ENCODE measurements at places on chromosomes 13 and 19.
A peak's percentile ranks its signal among the peaks of the same experiment; 100 is the strongest.

DNA sequence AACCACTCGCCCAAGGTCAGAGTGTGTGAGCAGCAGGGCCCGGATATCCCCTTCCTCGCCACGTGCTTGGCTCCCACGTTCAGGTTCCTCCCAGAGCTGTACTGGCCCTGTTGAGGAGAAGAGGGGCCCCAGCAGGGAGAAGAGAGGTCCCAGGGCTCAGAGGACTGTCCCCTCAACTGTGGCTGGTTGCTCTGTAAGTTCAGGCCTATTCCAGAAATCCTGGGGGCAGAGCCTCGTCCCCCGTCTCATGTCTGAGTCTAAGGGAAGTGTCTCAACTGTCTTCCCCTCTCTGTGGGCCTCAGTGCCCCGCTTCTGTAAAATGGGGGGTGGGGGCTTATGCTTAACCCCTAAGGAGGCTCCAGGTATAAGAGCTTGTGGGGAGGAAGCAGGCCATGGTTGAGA is 3.9 kb downstream of the PPP5C start:
- no peak for DNase-seq

DNA sequence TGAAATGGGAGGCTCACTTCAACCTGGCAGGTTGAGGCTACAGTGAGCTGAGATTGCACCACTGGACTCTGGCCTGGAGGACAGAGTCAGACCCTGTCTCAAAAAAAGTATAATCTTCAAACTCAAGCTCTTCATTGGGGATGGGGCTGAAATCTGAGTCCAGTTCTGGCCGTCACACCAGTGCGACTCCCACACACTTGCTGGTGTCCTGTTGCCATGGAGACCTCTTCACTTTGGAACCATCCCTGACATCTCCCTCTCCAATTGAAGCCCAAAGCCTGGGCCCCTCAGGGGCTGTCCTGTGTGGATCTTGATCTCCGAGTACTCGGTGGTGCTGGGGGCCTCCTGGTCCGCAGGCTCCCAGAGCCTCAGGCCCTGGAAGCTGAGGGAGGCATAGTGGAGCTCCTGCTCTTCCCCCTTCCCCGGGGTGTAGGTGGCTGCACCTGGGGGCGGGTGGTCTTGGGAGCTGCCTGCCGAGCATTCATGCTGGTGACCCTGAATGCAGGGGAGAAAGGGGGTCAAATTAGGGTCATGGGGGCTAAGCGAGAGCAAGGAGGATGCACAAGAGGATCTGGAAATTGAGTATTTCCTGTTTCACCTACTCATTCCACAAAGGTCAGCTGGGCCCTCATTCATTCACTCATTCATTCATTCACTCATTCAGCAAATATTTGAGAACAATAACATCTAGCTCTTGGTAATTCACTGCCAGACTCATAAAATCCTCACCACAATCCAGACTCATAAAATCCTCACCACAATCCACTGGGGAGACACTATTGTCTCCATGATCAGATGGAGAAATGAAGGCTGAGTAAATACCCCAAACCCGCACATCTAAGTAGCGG is 11.0 kb downstream of the SIGLEC11 start:
- no peak for DNase-seq

- DNase-seq = peak; percentile 75
Measured at GRCh38 chr19:3336680-3337523, 29.5 kb upstream of the NFIC start.

DNA sequence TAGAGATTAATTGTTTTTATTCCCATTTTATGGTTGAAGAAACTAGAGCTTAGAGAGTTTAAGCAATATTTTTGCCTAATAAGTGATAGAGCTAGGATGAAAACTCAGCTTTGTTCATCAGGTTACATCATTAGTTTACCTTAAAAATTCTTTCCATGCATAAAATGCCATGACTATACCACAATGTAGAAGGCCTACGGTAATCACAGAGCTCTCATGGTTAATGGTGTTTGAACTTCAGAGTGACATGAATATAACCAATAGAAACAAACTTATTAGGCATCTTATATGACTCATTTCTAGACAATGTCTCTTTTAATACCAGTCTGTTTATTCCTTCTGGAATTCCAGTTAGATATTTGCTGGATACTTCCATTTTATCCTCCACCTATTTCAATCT is 78.5 kb downstream of the FGF9 start:
- DNase-seq = no peak

- DNase-seq = no peak
Measured at GRCh38 chr19:21595185-21595584, 89.8 kb downstream of the ZNF429 start.

DNA sequence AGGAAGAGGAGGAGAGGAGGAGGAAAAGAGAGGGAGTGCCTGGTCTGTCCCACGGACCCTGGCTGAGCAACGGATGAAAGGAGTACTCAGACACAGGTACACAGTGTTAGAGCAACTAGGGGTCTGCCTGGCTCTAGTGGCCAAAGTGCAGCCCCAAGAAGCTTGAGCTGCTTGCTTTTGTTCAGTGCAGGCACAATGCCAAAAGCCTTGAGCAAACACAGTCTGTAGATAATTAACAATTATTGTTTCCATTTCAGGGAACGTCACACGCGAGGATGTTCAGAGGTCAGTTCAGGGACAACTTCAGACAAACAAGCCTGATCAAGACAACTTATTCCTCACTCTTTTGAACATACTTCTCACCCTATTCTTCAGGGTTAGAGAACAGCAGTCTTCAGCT is 32.2 kb upstream of the ZNF726 start:
- no peak for DNase-seq

- DNase-seq = no peak
Measured at GRCh38 chr13:76383676-76384461, 502.3 kb downstream of the KCTD12 start.

DNA sequence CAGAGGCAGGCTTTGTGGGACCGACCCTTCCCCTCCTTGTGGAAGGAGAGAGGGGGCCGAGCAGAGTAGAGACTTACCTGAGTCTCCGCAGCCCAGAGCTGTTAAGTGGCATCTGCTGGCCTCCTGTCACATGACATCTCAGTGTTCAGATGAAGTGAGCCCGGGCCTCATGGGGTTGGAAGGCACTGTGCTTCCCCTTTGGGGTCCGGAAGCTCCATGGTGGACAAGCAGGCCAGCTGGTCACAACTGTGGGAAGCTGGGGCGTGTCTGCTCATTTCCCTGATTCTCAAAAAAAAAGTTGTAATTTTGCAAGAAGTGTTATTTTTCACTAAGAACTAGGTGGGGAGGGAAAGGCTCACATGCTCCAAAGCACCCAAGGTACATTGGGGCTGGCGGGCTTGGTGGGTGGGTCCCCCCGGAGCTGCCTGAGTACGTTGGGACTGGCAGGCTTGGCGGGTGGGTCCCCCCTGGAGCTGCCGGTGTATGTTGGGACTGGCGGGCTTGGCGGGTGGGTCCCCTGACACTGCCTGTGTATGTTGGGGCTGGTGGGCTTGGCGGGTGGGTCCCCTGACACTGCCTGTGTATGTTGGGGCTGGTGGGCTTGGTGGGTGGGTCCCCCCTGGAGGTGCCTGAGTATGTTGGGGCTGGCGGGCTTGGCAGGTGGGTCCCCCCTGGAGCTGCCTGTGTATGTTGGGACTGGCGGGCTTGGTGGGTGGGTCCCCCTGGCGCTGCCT is 18.2 kb upstream of the DCUN1D2 start:
- DNase-seq = no peak

DNA sequence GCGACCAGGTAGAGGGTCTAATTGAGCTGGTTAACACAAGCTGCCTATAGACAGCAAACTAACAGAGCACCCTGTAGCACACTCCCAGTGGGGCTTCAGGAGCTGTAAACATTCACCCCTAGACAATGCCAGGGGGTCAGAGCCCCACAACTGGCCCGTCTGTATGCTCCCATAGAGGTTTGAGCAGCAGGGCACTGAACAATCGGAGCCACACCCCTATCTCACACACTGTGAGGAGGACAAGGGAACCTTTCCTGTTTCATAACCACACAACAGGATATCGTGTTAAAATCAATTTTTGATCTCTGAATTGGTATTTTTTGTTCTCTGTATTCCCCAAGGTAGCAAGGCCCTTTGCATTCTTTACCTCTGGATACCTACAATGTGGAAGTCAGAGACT is 266.1 kb downstream of the SPRY2 start:
- no peak for DNase-seq

DNA sequence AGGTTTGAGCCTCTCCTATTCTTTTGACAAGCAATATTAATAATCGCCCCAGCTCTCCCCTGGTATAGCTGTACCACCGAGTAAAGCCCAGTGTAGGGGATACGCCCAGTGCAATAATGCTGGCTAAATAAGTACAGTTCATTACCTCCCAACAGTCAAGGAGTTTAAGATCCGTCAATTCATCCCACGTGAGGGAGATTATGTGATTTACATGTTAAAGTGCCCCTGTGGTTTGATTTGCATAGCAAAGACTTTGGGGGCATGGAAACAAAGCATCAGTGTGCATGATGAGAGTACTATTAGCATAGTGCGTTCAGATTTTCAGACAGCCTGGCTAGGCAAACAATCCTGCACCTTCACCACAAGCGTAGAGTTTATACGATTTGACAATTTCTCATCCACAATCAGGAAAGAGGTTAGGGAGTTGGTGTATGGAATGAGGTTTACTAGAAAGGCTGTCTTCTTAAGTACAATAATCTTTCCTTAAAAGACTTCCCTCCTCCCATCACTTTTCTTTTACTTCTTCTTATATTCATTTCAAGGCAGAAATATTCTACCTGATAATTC is 754.0 kb downstream of the DIAPH3 start:
- DNase-seq = no peak

DNA sequence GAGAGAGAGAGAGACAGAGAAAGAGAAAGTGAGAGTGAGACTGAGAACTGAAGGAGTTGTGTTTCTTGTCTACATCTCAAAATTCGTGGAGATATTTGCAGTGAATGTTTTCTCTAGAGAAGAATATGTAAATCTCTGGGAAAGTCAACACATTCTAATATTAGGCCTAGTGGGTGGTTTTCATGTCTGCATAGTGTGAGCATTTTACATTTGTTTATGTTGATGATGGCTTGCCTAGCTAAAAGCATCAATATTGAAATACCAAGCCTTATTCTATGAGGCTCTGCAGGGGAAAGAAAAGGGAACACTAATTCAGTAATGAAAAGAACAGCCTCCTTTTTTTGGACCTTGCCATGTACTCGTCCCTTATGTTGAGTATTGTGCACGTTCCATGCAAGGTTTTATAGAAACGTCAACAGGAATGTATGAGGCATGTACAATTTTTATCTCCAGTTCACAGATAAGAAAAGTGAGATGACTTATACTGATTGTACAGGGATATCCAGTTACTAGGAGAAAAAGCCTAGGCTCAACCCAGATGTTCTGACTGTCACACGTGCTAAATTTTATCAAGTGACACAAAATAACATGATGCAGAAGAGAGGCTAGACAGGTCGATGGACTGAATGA is 1288.9 kb upstream of the SLC10A2 start:
- no peak for DNase-seq

DNA sequence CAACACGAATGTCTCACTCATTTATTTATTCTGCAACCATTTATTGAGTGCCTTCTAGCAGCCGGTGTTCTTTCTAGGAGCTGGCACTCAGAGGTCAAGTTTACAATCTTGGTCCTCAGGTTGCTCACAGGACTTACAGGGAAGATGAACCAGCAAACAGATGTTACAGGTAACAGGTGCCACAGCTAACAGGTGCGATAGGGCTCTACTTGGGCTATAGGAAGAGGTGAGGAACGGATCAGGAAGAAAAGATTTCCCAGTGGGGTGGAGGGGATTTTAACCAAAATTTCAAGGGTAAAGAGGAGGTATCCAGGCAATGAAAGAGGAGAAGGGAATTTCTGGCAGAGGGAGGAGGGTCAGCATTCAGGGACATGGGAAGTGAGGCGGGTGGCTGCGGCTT is 87.3 kb upstream of the FARP1 start:
- no peak for DNase-seq

GRCh38 chr13:89541091-89542030 is 1806.1 kb upstream of the MIR17HG start:
- no peak for DNase-seq

- no peak for DNase-seq
Measured at GRCh38 chr13:113178896-113179167, 20.4 kb downstream of the PROZ start.

DNA sequence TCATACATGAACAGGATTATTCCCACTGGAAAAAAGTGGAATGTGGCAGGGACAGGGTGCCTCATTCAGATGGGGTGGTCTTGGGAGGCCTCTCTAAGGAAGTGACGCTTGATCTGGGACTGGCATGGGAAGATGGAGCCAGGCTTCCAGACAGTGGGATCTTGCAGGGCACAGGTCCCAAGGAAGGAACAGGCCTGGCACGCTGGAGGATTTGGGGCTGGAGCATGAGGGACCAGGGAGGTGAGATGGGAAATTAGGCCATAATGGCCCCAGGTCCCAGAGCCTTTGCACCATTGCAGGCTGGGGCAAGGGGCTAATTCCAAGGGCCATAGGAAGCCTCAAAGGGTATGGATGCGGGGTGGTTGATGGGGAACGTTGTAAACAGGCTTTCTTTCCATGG is 9.2 kb downstream of the ZNF536 start:
- no peak for DNase-seq

DNA sequence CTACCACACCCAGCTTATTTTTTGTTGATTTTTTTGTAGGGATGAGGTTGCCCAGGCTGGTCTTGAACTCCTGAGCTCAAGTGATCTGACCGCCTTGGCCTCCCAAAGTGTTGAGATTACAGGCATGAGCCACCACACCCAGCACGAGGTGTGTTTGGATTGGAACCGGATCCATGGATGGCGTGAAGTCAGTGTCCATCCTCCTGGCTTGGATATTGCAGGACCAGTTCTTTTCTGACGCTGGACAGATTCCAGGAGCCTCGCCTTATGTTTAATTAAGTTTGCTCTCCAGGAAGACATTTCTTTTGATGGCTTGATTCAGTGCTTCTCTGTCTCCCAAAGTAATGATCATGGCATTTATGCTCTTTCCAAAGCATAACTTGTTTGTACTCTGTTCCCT is 14.4 kb upstream of the RFXAP start:
- DNase-seq = no peak

- no peak for DNase-seq
Measured at GRCh38 chr13:73681779-73682178, 452.4 kb downstream of the KLF12 start.

DNA sequence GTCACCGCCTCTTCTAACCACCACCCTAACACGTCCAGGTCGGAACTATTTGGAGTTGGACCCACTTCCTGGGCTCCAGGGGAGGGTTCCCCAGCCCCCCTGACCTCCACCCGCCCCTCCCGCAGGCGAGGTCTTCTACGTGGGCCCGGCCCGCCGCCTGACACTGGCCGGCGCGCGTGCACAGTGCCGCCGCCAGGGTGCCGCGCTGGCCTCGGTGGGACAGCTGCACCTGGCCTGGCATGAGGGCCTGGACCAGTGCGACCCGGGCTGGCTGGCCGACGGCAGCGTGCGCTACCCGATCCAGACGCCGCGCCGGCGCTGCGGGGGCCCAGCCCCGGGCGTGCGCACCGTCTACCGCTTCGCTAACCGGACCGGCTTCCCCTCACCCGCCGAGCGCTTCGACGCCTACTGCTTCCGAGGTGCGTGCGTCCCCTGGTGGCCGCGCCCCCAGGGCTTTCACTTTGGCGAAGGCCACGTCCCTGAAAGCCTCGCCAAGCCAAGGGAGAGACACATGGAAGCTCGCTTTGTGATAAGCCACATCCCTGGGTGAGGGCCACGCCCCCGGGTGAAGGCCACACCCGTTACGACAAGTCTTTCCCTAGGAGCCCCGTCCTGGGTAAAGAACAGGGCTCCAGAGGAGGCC is 13.2 kb downstream of the NCAN start:
- DNase-seq = no peak

Data from amygdala (tissue), 56 donors.